ENCODE measurements at places on chromosomes 1 and 21.

GRCh38 chr1:234839663-234840062, 229.7 kb upstream of the IRF2BP2 start:
- peak; percentile 30 for DNase-seq

GRCh38 chr1:57620605-57621004, 196.7 kb upstream of the DAB1 start:
- no peak for DNase-seq

DNA sequence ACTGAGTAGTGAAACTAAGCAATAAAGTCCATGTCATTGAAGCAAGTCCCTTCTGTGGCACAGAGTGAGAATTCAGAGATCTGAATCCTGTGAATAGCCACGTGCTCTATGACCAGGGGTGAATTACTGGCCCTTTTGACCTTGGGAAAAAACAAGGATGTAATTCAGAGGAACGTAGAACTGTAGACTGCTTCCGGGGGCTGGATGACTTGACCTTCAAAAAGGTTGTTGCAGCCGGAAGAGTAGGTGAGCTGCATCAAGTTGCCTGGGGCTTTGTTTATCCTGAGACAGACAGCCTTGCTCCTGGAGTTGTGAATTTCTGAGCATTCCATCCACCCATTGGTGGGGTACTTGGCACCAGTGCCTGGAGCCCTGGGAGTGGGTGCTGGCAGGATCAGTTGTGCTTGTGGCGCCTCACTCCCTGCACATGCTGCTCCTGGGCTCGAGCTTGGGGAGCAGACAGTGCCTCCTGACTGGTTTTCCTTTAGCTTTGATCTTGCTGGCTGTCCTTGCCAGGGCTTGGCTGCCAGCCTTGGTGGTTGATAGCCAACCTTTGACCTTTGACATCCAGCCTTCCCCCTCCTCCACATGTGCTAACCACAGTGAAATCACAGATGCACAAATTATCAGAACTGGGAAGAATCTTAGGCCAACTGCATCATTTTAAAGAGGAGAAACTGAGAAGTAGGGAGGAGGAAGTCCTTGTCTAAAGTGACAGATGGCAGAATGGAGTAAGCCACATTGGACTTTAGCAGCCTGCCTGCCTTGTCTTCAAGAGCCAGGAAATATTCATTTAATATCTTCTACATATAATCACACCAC, 16.2 kb upstream of the MYOG start:
- DNase-seq = no peak

DNA sequence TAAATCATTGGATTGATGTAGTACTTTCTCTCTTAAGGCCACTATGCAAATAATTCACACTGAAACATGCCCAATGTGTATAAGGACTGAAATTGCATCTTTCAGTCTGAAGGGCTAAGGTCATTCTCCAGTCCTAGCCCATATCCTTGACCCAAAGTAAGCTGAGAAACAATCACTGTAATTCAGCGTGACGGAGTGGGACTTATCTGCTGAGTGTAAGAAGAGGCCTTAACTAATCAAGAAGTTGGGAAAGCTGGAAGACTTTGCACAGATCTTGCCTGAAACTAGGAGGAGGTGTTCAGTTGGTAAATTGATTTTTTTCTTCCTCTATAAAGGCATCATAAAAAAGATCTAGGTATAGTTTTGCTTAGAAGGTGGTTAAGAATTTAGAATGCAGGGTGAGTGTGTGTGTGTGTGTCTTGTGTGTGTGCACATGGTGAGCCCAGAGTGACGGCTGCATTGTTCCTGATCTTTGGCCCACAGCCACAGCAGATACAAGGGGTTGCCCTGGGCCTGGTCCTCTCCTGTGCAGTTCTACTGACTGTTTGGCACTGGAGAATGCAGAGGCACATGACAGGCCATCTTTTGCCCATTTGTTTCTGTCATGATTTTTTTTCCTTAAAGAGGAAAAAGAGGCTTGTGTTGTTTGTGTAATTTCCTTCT, 13.3 kb upstream of the PPP2R5A start:
- no peak for DNase-seq

GRCh38 chr1:244291236-244292201, 160.2 kb downstream of the ADSS2 start:
- no peak for DNase-seq

GRCh38 chr1:150061632-150062101, 5.9 kb upstream of the VPS45 start:
- peak; percentile 94 for DNase-seq

GRCh38 chr1:201286445-201286844, 3.1 kb downstream of the PKP1 start:
- DNase-seq = no peak

DNA sequence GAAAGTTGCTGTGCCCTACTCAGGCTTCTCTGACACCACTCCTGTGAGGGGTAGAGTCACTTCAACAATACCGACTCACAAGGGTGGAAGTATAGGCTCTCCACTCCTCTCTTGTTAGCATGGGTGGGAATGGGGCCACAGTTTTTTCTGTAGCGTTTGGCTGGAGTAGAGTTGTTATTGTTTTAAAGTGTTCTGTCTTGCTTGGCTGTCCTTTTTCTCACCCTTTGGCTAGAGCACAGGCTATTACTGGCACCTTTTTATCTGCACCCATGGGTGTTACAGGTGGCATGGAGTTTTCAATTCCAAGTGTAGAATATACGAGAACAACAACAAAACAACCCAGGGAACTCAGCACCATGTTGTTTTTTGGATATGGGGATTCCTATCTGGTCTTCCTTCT, 74.3 kb upstream of the CD5L start:
- no peak for DNase-seq

DNA sequence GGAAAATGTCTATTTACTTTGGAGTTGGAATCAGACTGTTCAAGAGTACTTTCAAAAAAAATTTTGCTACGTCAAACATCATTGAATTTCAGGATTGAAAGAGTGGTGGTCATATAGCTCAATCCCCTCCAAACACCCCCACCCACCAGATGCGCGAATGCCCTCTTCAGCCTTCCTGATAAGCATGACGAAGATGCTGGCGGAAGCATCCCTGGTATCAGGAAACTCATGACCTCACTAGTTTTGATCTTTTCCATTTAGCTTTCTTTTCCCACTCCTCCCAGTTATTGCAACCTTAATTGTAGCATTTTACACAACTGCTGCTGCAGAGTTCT, 104.4 kb downstream of the LEPR start:
- DNase-seq = no peak

- DNase-seq = no peak
Observed at GRCh38 chr1:59124166-59124565, 172.7 kb upstream of the FGGY start.

DNA sequence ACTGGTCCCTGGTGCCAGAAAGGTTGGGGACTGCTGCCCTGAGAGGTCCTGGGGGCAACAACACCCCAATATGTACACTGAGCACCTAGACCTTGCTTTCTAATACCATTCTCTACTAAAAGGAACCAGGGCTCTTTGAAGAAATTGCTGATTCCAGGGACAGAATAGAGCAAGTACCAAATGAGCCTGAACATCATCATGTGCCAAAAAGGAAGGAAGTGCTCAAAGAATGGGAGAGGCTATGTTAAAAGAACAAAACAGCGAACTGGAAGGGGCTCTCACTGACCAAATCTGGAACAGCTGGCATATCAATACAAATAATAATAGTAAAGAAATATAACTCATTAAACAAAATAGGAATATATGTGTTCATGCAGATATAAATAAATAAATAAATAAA, 50.8 kb downstream of the PIK3R3 start:
- no peak for DNase-seq

DNA sequence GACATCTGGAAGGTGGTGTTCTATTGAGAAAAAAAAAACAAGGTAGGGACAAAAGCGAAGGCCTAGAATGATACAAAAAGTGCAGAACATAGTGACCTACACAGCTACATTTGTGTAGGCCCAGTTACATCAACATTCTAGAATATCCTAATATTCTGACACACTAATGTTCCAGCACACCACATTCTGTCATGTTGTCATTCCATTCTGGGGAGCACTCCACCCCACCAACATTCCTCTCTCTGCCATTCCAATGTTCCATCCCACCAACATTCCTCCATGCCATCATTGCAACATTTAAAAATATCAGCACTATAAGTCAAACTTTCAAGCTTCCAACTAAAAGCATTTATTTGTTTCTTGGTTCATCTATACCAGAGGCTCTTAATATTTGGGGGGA, 28.5 kb downstream of the COA7 start:
- DNase-seq = no peak

GRCh38 chr21:21816778-21817177, 818.6 kb downstream of the NCAM2 start:
- DNase-seq = no peak

- DNase-seq = no peak
Observed at GRCh38 chr1:247840818-247841217, 878 bp downstream of the OR11L1 start.

- no peak for DNase-seq
Observed at GRCh38 chr1:117034791-117035290, 25.3 kb upstream of the TTF2 start.

GRCh38 chr1:176838276-176838995, 326.1 kb downstream of the ASTN1 start:
- DNase-seq = no peak

DNA sequence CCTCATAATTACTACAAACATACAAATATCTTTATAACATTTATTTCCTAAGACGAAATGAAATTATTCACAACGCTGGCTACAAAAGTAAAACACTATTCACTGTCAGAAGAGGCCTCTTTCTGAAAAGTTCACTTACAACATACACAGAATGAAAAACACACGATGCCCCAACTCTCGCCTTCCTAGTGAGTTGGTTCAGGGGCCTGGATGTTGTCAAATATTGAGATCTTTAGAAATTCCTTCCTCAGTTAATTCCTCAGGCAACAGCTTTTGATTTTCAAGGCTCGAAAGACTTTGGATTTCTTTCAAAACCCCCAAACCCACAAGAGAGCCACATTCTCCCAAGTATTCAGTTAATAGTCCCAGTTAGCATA, 14.2 kb upstream of the KCNE1 start:
- peak; percentile 13 for DNase-seq

- DNase-seq = peak; percentile 42
Observed at GRCh38 chr1:168917796-168918195, 188.7 kb upstream of the ATP1B1 start.

DNA sequence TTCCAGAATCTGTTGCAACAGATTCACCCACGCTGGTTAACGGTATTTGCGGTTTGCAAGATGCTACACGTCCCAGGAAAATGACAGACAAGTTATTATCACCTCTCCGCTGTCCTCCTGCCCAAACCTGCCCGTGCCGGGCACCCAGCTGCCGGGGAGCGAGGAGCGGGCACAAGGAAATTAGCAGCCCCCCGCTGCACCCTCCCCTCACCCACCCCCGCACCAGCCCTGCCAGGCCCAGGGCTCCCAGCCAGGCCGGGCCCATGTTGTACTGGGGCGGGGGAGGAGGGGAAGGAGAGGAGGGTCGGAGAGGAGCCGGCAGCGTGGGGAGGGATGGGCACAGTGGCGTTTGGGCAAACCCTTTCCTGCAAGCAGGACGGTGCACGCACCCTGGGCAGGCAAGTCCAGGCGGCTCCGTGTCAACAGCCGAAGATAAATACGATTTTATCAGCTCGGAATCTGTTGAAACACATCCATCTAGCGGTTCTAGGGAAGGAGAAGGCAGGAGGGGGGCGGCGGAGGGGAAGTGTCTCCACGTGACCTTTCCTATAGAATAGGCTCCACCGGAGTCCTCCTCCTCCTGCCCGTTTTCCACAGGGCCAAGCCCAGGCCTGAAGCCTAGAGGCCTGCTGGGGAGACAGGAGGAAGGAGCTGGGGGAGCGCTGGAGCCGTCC, 35.1 kb upstream of the CCDC27 start:
- no peak for DNase-seq

DNA sequence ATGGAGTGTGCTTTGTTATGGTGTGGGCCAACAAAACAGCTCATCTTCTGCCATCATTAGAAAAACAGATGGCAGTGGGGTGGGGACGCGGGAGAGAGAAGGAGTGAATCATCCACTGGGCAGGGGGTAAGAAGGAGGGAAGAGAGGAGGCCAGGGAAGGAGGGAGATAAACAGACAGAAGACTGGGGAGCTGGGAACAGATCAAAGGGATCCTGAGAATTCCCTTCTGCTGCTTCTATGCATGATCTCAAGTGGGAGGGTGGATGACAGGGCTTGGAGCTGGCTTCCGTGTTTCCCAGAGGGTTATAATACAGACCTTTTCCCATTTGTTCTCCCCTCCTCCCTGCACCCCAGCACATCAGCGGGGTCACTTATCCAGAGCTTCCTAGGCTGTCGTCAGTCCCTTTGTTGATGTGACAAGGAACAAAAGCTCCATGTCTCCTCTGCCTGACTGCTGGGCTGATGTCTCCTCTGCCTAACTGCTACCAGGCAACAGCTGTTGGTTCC, 338.6 kb downstream of the PAPPA2 start:
- DNase-seq = no peak

DNA sequence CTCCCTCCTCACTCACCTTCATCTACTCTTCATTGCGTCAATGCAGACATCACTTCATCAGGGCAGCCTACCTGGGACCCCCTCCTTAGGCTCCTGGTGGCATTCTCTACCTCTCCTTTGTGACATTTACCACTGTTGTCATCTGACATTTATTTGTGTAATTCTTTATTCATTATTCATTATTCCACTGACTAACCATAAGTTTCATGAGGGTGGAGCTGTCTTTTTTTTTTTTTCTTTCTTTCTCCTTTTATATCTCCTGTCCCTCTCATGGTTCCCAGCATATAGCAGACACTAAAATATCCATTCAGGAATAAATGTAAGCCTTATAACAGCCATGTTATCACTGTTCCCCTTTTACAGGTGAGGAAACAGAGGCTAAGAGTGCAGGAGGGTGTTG, 126.8 kb downstream of the KAZN start:
- DNase-seq = no peak

DNA sequence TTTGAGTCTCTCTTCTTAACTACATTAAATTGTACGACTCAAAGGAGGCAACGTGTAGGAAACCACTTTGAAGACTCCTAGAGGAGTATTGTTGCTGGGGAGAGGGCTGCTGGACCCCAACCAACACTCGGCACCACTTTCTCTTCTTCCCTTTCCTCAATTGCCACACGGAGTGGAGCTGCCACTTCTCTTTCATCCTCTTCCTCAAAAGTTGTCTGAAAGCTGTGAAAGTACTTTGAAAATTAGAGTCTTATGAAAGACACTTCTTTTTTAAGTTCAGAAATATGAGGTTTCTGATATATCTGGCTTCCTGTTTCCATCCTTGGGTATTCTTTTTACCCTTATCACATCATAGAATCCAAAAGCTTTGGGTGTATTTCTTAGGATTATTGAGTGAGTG, 59.5 kb downstream of the MRPS6 start:
- no peak for DNase-seq

DNA sequence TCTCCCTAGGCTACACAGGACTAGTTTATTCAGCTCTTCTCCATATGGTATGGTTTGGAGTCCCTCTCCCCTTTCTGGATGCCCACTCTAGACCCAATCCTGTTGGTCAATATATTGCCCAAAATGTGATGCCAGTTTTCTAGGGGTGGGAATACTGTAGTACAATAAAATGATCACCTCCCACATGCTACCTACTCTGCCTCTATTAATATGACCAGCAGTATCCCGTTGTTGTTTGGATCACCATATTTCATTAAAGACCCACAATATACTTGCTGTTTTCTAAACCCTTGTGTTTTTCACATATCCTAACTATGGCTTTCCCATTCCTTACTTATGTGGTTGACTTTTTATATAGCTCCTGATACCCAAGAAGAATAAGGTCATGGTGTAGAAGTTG, 95.9 kb upstream of the IGSF21 start:
- no peak for DNase-seq

GRCh38 chr1:245888809-245889208, 618.3 kb downstream of the SMYD3 start:
- peak; percentile 77 for DNase-seq

GRCh38 chr1:23996700-23997229, 16.6 kb upstream of the SRSF10 start:
- no peak for DNase-seq

- DNase-seq = no peak
Observed at GRCh38 chr1:75811211-75811981, 14.7 kb downstream of the MSH4 start.
